Posterior vena cava (tissue), 2 donors: ENCODE measurements at places on chromosomes 4 and X. TPM values are rescaled to one million over a fixed set of nuclear protein-coding genes. Genes with fewer than 3 reads are reported as not detected.

SETD7 gene
- total RNA-seq, result 69.0 TPM

MTMR8 gene
- total RNA-seq, result 4.9 TPM

ERVMER34-1 gene
- not detected for total RNA-seq

HMX1 gene
- total RNA-seq, result not detected

CFP gene
- total RNA-seq, result 10.0 TPM

PJA1 gene
- total RNA-seq, result 21.8 TPM

NHS gene
- total RNA-seq, result 12.2 TPM

POU3F4 gene
- total RNA-seq, result not detected
